ENCODE measurements at places on chromosomes 5 and 9. TPM values are rescaled to one million over a fixed set of nuclear protein-coding genes. Genes with fewer than 3 reads are reported as not detected.

The TMEM8B gene
- 6.6 TPM for total RNA-seq

The CER1 gene
- not detected for total RNA-seq

The SHISAL2B gene
- not detected for total RNA-seq

The PCDH12 gene
- total RNA-seq = 0.43 TPM

The SLC25A25 gene
- 12.0 TPM for total RNA-seq

The PTGES gene
- total RNA-seq = 0.31 TPM

The AP3S1 gene
- 56.6 TPM for total RNA-seq

The PTGS1 gene
- total RNA-seq = not detected

The EQTN gene
- total RNA-seq = not detected

The SPEF2 gene
- 6.5 TPM for total RNA-seq

The ARL14EPL gene
- not detected for total RNA-seq

The IFNA2 gene
- not detected for total RNA-seq

The CACFD1 gene
- 0.45 TPM for total RNA-seq

The PRUNE2 gene
- total RNA-seq = 0.38 TPM

The IL13 gene
- total RNA-seq = 0.24 TPM

The UBE2QL1 gene
- not detected for total RNA-seq

The TAS2R1 gene
- not detected for total RNA-seq

The DIAPH1 gene
- 165 TPM for total RNA-seq

The CCDC152 gene
- total RNA-seq = 7.9 TPM

The MCIDAS gene
- total RNA-seq = 0.17 TPM

The ARHGAP26 gene
- total RNA-seq = 19.5 TPM

The PCDHGC3 gene
- total RNA-seq = 0.17 TPM

The PPIC gene
- total RNA-seq = not detected

The ERCC6L2 gene
- 20.3 TPM for total RNA-seq

The LURAP1L gene
- not detected for total RNA-seq

The GALNT12 gene
- 13.5 TPM for total RNA-seq

The SIMC1 gene
- 30.3 TPM for total RNA-seq

The AMBP gene
- not detected for total RNA-seq

The MROH2B gene
- total RNA-seq = not detected

The PCDHB13 gene
- total RNA-seq = not detected

The NR5A1 gene
- not detected for total RNA-seq

The SMIM33 gene
- 0.37 TPM for total RNA-seq

The TAF11L10 gene
- total RNA-seq = not detected

The SRD5A1 gene
- 5.2 TPM for total RNA-seq

The SHROOM1 gene
- total RNA-seq = 0.21 TPM

The LCN9 gene
- total RNA-seq = not detected

The C9orf50 gene
- not detected for total RNA-seq

The DOCK2 gene
- 203 TPM for total RNA-seq
